ENCODE measurements at places on chromosomes 5 and 9. TPM values are rescaled to one million over a fixed set of nuclear protein-coding genes. Genes with fewer than 3 reads are reported as not detected.

Gene NR3C1
- total RNA-seq, result 132 TPM

Gene PPP2R2B
- total RNA-seq, result 1.6 TPM

Gene TMEM141
- 30.8 TPM for total RNA-seq

Gene MEIKIN
- not detected for total RNA-seq

Gene LRRC19
- total RNA-seq, result not detected

Gene OR1J2
- not detected for total RNA-seq

Gene FBN2
- 45.1 TPM for total RNA-seq

Gene BHMT
- not detected for total RNA-seq

Gene CCDC152
- total RNA-seq, result 3.4 TPM

Gene PLEKHG4B
- not detected for total RNA-seq

Gene TMEM252
- not detected for total RNA-seq

Gene HARS2
- total RNA-seq, result 39.0 TPM

Gene ARL14EPL
- 0.18 TPM for total RNA-seq

Gene FBXW2
- total RNA-seq, result 51.4 TPM

Gene OR2K2
- not detected for total RNA-seq

Gene COL23A1
- not detected for total RNA-seq

Gene VCAN
- 1,493 TPM for total RNA-seq

Gene ACSL6
- total RNA-seq, result not detected

Gene APBA1
- total RNA-seq, result 12.4 TPM

Gene TTC23L
- total RNA-seq, result 0.36 TPM

Gene MEF2C
- total RNA-seq, result 38.6 TPM

Gene C5orf15
- 31.1 TPM for total RNA-seq

Gene TMEM8B
- total RNA-seq, result 2.8 TPM

Gene C7
- total RNA-seq, result 2.4 TPM

Gene SGCD
- total RNA-seq, result 11.7 TPM

Gene GPR151
- total RNA-seq, result not detected
